Fibroblast of skin of right biceps (primary cell): ENCODE measurements at places on chromosomes 4 and X.

DNA sequence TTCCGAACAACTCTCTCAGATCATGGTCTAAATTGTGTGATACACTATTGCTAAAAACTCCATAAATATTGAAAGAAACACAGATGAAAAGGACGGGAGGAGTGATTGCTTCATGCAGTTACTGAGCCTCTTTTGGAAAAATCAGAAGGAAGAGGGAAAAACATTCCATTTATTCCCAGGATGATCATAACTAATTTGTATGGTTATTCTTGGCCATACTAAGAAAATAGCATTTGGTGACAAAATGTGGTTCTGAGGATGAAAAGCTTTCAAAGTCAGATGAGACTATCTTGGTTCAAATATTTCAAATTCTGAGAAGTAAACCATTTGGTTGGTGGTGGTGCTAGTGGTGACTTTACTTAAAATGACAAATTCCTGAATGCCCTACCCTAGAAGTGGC is 305.4 kb upstream of the LDB2 start:
- DNase-seq = peak; percentile 22

GRCh38 chrX:114049063-114049462 is 534.8 kb upstream of the HTR2C start:
- no peak for DNase-seq

GRCh38 chrX:39261446-39262147 is 460.3 kb downstream of the MID1IP1 start:
- DNase-seq = peak; percentile 89

GRCh38 chrX:821327-822107 is 190.9 kb downstream of the SHOX start:
- peak; percentile 75 for DNase-seq

- DNase-seq = peak; percentile 22
Observed at GRCh38 chrX:70174754-70175153, 2.5 kb upstream of the DGAT2L6 start.

DNA sequence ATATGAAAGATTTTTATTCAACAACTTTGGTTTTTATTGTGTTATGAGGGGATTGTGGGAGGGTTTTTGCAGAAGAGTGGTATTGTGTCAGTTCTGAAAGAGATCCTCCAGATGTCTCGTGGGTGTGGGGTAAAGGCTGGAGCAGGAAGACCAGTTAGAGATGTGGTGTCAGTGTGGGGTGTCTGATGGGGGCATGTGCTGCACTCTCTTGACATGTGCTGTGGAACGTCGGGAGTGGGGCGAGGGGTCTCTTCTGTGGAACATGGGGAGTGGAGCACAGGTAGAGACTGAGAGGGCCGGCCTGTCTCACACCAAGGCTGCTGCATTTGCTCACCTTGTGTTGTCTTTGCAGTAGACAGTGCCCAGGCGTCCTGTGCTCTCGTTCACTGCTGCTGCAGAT is 37.6 kb downstream of the FAM193A start:
- no peak for DNase-seq

GRCh38 chrX:79408623-79409322 is 41.6 kb upstream of the ITM2A start:
- no peak for DNase-seq

DNA sequence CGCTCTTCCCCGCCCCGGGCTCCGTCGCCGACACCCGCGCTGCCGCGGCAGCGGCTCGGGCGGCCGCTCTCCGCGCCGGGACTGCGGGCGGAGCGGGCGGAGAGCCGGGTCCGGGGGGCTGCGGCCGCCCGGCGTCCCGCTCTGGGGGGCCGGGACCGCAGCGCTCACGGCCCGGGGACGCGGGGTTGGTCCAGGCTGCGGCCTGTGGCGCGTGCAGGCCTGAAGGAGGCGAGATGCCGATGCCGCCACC is 492 bp downstream of the GALNT7 start:
- DNase-seq = no peak

DNA sequence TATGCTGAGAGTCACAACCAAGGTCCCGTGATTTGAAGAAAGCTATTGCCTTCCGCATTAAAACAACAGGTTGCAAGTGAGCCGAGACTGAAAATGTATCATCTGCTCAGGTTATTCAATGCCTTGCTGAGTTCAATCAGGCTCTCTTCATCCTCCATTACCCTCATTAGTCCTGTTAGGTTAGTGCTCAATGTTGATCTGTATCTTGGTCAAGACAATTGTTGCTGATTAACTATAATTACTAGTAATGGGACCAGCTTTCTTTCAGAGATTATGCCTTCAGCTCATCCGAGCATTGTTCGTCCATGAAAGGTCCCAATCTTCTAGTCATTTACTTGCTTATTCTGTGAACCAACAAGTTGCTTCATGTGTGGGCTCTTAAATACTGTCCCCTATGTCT is 534.6 kb upstream of the FAM241A start:
- no peak for DNase-seq

DNA sequence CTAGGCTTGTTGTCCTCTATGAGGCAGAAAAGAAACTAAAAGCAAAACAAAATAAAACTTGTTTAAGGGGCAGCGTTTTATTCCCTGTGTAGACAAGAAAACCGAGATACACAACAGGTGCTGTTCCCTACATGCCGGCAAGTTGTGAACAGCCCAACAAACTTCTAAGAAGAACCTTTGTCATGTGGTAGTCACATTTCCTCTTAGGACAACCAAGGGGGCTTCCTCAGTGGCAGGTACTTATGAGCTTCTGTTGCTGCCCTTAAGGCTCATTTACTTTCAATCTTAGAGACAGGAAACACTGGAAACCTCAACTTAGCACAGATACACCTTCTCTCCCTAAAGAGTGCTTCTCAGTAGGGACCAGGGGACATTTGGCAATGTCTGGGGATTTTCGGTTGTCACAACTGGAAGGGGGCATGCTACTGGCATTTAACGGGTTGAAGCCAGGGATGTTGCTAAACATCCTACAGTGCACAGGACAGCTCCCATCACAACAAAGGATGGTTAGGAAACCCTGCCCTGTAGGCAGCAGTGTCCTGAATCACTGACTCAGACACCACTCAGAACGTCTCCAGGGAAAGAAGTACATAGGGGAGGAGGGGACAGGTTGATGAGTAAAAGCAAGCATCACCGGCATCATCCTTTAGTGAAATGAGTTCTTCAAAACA is 111.0 kb downstream of the ASB9 start:
- DNase-seq = no peak

DNA sequence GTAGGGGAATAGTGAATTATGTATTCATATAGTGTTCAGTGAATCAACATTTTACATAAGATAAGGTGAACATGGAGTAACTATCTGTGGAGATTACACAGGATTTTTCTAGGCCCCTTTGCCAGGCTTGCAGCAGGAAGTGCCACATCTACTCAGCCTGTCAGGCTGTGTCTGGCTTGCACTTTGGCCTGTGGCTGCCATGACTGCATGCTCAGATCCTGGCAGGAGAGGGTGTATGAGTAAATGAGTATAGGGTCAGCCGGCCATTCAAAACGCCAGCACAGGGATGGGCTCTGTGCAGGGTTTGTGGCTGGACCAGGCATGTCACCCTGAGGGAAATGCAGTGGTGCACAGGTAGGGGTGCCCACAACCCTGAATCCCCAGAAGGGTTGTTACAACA is 51.9 kb downstream of the UBQLN2 start:
- DNase-seq = no peak

GRCh38 chrX:53683556-53684414 is 2.7 kb downstream of the HUWE1 start:
- DNase-seq = peak; percentile 98

- DNase-seq = peak; percentile 54
Observed at GRCh38 chr4:189124149-189124758, 816.4 kb upstream of the FRG1 start.
